T-cell (primary cell): ENCODE measurements at places on chromosomes 3 and 15.

DNA sequence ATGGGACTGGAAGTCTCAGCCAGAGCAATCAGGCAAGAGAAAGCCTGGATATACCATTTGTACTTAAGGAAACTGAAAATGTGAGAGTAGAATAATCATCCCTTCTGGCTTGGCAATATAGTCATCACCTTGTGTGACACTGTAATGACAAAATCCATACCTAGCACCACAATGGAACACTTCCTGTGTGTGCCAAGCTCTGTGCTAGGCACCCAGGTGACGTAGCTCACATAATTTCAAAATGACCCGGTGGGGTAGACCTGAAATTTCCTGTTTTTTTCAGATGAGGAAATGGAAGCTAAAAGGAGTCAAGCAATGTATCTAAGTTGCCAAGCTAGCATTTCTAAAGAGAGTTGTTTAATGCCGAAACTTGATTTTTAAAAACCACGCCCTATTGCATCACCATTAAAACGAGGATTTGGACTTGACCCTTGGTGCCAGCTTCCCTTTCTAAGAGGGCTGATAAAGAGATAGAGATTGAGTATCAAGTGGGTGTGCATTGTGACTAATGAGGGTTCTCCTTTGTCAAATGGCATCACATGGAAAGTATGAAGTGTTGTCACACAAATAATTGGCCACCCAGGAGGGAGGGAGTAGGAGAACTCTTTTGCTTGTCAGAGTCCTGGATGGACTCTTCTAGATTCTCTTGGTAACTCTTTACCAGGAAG is 141.3 kb upstream of the PDZRN3 start:
- DNase-seq = no peak

DNA sequence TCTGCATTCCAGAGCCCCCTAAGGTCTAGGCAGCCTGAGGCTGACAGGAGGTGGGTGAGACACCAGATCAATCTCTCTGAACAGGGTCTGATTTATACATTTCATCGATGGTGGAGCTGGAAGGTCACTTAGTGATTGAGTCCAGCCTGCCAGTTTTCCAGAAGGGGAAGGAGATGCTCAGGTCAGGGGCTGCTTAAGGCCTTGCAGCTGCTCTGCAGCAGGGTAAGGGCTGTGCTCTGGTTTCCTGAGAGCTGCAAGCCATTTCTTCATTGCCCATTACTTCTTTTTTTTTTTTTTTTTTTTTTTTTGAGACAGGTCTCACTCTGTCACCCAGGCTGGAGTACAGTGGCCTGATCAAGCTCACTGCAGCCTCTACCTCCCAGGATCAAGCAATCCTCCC is 10.7 kb downstream of the TADA3 start:
- no peak for DNase-seq

DNA sequence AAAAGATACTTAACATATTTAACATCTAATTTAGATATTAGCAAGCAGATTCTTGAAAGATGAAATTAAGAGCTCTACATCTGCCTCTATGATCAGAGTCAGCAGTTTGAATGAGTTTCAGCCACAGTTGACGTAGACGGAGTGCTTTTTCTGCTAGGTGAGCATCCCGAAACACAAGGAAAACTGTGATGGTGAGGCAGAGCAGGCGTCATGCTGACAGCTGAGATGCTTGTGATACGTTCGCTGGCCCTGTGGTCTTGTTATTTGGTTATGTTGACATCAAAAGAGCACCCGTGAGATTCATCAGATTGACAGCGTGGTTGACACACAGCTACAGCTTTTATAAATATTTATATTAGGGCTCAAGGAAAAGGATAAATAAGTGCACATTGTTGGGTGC is 19.6 kb upstream of the GOLGA8B start:
- DNase-seq = no peak

DNA sequence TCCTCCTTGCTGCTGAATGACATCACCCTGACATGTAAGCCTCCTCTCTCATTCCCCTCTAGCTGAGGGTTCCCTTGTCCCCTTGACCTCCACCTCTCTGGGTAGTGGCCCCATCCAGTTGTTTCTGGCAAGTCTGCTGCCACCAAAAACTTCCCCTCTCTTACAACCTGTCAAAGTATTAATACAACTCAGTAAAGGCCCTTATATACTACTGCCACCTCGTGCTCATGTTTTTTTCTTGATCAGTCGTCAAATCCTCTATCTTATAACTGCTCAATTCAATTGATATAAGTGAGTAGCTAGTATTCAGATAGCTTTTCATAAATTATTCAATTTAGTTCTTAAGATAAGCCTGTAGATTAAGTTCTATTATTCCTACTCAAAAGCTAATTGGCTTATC is 249.6 kb downstream of the MBNL1 start:
- DNase-seq = no peak

DNA sequence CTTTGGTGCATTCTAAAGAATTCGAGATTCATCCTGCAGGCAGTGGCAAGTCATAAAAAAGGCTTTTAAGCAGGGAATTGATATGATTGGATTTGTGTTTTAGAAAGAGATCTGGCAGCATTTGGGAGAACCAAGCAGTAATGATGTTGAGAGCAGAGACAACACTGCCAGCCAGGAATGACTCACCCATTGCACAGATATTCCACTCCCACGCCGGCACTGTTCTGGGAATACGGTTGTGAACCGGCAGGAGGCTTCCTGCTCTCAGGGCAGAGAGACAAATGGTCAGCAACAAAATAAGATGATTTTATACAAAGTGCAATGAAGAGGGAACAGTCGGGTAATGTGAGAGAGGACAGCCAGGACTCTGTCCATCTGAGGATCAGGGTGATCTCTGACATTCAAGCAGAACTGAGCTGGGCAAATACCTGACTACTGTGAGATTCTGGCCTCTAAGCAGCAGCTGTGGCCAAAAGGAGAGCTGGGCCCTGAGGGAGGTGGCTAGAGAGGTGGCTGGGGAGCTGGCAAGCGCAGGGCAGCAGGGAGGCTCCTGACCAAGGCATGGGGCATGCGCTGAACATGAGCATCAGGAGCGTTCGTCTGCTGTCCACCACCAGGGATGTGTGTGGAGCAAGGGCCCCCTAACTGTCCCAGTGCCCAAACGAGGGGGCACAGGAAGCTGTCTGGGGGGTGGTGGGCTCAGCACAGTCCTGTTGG is 56.1 kb upstream of the PLXNA1 start:
- no peak for DNase-seq

DNA sequence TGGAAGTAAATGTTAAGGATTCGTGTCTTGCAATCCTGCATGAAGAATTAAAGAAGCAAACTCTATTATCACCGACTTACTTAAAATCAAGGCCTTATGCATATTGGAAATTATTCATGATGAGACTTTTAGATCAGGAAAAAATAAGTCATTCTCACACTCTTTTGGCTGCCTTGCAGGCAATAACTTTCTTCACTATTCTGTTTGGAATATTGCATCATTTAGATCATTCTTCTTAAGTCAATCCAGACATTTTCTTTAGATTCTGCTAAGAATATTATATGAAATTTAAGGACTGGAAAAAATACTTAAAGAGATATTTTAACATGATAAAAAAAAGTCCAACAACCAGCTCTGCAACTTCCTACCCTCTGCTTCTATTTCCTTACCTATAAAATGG is 245.4 kb downstream of the LRRN1 start:
- no peak for DNase-seq

DNA sequence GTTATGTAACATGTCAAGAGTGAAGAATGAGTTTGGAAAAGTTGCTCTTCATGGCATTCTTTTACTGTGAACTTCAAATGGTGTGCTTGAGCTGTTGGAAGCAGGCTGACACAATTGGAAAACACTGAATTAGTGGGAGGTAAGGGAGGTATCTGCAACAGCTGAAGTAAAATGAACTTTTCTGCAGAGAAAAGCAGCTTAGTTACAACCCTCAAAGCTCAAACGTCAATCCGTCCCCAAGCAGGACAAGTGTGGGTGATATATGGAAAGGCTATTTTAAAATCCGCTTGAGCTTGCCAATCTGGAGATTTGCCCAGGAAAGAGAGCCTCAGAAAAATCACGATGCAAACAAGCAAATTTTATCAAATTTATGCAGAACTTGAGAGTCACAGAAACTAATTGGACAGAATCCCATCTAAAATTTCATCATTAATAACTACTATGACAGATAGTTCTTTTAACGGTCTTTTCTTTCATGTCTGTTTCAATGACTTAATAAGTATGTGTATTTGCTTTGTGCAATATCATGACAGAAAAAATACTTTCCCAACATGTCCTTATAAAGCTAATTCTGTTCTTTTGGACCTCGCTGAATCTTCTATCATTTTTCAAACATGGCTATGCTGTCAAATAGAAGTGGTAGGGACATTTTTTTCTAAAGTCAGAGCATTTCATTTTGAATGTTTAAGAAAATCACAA is 266.6 kb upstream of the SLITRK3 start:
- DNase-seq = no peak

DNA sequence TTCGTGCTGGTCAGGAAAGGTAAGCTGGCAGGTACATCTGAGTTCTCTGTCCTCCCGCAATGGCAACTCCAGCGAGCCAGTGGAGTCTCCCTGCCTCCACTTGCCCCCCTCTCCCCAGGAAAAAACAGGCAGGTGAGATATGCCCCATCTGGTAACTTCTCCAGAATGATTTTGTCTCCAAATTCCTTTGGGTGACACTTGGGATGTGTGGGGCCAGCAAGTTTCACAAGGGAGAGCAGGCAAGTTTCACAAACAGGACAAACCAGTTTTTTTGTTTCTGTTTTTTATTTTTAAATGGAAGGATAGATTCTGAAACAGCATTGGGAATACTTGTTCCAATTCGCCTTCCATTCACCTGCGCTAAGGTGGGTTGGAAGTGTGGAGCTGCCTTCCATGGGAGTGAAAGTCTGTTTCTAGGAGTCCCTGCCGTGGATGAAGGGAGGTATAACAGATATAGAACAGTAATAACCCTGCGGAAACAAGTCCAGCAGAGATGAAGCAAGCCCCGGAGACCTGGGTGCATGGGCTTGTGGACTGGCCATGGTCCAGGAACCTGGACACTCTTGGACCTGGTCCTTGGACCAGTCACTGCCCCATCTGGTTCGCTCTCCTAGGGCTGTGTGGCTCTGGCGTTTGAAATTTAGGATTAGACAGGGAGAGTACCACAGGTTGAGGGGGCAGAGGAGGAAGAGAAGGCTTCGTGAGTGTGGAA is 22.9 kb upstream of the KIF23 start:
- no peak for DNase-seq

DNA sequence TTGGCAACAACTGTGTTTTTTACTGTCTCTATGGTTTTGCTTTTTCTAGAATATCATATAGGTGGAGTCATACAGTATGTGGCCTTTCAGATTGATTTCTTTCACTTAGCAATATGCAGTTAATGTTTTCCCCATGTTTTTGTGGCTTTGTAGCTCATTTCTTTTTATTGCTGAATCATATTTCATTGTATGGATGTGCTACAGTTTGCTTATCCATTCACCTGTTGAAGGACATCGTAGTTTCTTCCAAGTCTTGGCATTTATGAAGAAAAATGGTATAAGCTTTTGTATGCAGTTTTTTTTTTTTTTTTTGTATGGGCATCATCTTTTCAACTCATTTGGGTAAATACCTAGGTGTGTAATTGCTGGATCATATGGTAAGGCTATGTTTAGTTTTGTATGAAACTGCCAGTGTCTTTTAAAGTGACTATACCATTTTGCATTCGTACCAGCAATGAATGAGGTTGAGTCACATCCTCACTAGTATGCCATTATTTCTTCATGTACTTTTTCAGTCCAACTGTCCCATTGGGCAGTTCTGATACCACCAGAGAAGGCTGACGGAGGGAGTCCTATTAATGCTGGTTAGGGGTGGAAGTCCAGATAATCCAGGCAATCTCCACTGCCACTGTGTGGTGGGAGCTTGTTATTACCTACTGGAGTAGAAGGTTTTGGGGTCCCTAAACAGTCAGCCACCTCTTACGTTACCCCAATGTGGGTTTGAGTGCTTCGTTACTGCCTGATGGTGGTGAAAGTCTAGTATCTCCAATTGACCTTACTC is 210.5 kb downstream of the DOCK3 start:
- no peak for DNase-seq

DNA sequence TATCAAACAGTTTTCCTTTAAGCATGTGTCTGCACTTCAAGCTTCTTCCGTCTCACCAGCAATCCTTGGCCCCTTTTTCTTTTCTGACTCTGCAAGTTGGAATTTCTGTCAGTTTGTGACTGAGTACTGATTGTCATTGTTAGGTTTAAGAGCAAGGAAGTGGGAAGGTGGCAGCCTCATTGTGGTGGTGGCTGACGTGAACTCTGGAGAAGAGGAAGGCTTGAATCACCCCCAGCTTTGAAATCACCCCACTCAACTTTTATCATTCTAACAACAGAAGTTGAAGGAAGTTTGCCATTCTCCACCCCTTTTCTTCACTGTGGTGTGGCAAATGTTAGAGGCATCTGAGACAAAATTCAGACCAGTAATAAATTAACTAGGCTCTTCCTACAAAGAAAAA is 231.6 kb upstream of the AGTR1 start:
- DNase-seq = no peak

GRCh38 chr3:176574786-176575185 is 622.5 kb downstream of the TBL1XR1 start:
- no peak for DNase-seq

- DNase-seq = no peak
Observed at GRCh38 chr3:13863382-13863952, 16.4 kb downstream of the WNT7A start.

GRCh38 chr3:44125882-44126281 is 115.8 kb upstream of the TOPAZ1 start:
- no peak for DNase-seq

DNA sequence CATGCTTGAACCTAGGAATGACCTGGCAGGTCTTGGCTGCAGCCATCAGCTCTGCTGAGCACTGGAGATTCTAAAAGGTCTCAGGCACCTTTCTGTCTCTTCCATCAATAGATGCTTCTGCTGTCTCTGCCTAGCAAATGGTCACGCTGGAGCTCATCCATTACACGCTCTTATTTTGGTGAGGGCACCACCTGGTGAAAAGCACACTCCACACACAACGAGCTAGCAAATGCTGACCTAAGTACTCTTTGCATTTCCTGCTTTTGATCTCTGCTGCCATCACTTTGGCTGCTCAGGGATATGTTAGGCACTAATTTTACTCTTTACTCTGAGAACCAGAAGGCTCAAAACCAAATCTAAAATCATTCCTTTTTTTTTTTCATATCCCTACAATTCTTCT is 91.3 kb downstream of the RAB11A start:
- DNase-seq = no peak

DNA sequence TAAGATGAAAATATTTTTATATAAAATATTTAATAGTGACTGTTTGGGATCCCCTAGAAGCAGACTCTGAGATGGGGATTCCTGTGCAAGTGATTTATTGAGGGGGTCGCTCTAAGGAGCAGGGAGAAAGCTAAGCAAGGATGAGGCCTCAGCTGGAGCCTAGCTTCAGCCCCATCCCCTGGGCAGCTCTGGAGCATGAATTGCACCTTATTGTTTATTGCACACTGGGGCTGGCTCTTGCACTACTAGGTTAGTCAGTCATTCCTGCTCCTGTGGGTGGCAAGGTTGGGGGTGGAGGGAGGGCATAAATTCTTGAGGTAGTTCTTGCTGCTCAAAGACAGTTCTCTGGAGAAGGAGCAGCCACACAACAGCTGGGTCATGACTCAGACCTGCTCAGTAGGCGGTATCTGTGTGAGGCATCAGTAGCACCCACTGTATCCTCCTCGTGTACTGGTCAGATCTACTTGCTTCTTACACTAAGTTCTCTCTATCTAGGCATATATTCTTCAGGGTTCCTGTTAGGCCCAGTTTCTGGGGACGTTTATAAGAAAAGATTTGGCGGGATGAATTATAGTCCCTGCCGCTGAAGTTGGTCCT is 27.2 kb upstream of the TNFSF10 start:
- no peak for DNase-seq
